ENCODE measurements at places on chromosomes 4 and X. TPM values are rescaled to one million over a fixed set of nuclear protein-coding genes. Genes with fewer than 3 reads are reported as not detected.
A peak's percentile ranks its signal among the peaks of the same experiment; 100 is the strongest.

DNA sequence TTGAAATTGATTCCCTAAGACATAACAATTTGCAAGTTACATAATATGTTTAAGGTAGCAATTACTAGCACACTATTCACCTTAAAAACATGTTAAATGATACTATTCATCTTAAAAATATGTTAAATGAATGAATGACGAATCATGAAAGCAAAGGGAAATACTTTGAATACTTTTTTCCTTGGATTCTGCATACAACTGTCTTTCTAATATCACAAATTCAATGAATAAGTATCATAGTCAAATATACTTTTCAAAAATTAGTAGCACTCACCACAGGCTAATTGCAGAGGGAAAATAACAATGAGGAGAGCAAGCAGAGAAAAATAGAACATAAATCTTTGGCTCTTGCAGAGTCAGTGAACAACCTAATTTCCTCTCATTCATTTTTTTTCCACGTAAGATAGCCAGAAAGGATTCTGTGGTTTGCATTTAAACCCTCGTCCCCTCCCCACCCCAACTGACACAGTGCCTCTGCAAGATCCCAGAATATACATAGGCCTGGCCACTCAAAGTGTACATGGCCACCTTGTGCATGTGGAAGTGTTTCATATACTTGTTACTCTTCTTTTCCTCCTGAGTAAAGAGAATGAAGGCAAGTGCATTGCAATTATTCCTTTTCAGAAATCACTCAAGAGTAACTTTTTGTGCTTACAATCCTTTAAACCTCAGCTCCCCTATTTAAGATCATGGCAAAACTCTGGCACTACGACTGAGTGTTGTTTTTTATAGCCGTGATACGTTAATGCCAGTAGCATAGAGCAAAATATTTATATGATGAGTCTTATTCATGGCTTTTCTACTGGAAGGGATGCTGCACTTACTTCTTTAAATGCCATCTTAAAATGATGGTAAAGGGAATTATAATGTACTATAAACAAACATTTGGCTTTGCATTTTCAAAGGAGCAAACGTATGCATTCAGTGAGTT is 236.4 kb downstream of the PDGFC start:
- DNase-seq: no peak

DNA sequence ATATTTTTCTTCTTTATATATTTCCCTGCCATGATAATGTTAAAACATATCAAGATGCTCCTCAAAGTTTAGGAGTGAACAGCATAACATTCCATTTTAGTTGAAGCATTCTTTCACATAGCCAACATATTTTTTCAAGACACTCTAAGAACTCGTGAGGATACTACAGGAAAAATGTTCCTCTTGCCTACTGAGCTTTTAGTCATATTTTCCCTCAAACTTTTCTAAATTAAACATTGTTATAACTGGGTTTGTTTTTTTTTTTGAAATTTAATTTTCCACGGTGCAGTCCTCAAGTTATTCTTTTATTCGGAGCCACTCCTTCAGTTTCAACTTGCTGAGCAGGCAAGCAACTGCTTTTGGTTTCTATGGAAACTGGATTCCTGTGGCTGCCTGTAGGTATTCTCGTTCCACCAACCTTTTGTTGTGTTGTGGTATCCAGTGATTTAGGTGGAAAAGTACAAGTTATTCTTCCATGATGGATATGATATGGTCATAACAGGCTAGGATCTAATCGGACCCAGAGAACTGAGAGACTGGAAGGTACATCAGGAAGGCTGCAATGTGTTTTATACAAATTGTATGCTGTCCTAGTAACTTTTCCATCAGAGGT is 248.0 kb downstream of the TRIML1 start:
- DNase-seq: no peak

Gene EPHA5
- total RNA-seq: not detected

Gene NPY2R
- total RNA-seq: not detected

- DNase-seq: peak; percentile 88
Measured at GRCh38 chrX:56763556-56764152, 34.6 kb downstream of the NBDY start.

- no peak for DNase-seq
Measured at GRCh38 chr4:178148106-178148505, 705.9 kb upstream of the AGA start.

- peak; percentile 73 for DNase-seq
Measured at GRCh38 chrX:69024931-69025330, 140.3 kb downstream of the PJA1 start.

- no peak for DNase-seq
Measured at GRCh38 chr4:187208651-187209050, 485.0 kb upstream of the FAT1 start.

Gene MAPK10
- 8.3 TPM for total RNA-seq

- no peak for DNase-seq
Measured at GRCh38 chr4:67918428-67918827, 34.6 kb upstream of the TMPRSS11D start.

Gene HNRNPDL
- total RNA-seq: 131 TPM

- no peak for DNase-seq
Measured at GRCh38 chrX:118350706-118351105, 4.8 kb downstream of the WDR44 start.

- no peak for DNase-seq
Measured at GRCh38 chr4:127162741-127163140, 470.0 kb upstream of the INTU start.

Gene PPEF2
- not detected for total RNA-seq

GRCh38 chrX:131279617-131280016 is 9.5 kb downstream of the IGSF1 start:
- DNase-seq: no peak

DNA sequence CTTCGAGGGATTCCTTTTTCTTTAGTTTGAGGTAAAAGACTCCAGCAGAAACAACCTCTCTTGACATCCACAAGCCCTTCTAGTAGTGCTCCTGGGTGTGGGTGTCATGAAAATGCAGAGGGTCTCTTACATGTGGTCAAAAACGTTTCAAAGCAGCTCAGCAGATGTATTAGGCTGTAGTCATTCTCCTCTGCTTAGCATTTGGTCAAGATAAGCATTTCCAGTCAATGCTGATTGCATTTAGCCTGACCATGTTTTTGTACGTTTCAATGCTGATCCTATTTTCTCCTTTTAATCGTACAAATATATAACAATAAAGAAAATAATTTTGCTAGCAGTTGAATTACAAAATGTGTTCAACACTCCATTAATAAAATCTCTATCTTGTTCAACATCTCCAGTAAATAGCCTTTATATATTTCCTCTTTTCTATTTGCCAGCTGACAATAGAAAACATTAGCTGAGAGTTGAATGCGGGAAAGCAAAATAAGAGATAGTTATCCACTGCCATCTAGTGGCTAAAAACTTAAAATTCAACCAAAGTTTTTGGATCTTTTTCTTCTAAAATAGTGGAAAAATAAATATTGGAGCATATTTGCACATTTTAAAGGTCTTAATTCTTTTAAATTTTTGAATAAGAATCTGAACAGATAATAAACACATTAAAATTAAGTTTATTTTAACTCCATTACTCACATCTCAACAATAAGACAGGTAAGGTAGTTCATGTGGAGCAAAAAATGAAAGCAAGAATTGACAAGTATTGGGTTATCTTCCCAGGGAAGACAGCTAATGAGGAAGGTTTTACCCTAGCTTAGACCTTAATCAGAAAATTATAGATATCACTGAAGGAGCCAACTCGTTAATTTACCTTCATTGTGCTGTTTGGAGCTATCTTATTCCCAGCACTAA is 15.2 kb upstream of the PACRGL start:
- no peak for DNase-seq

Gene RIBC1
- not detected for total RNA-seq

DNA sequence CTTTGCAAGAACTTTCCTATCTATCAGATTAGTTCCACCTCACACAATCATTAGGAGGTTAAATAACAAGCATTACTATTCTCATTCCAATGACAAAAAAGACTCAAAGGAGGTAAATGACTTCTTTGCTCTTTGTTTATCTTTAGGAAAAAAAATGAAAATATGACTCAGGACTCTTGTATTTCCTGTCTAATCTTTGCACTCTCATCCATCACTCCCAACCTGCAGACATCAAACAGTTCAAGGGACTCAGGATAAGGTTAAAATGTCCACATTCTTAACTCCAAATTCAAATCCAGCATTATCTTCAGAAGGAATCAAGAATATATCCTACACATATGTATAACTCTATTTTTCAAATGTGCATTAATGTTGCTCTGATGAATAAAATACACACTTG is 139.6 kb downstream of the UNC5C start:
- no peak for DNase-seq

DNA sequence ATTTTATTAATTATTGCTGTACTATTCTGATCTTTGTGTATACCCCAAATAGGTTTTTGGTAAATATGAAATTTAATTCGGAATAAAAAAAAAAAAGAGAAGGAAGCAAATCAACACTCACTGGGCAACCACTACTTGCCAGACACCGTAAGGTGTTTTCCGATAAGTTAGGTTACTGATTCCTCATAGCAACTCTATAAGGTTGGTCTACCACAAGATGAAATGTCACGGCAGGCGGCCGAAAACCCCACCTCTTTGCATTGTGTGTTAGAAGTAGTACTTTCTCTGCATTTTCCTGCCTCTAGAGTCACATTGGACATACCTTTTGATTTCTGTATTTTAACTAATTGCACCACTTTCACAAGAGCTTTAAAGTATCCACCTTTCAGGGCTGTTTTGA is 44.5 kb upstream of the RASGEF1B start:
- DNase-seq: no peak

- DNase-seq: no peak
Measured at GRCh38 chrX:129686422-129686948, 31.7 kb upstream of the APLN start.

All from transverse colon (tissue), 4 donors.